ENCODE measurements at places on chromosomes 5 and 9.
A peak's percentile ranks its signal among the peaks of the same experiment; 100 is the strongest.

DNA sequence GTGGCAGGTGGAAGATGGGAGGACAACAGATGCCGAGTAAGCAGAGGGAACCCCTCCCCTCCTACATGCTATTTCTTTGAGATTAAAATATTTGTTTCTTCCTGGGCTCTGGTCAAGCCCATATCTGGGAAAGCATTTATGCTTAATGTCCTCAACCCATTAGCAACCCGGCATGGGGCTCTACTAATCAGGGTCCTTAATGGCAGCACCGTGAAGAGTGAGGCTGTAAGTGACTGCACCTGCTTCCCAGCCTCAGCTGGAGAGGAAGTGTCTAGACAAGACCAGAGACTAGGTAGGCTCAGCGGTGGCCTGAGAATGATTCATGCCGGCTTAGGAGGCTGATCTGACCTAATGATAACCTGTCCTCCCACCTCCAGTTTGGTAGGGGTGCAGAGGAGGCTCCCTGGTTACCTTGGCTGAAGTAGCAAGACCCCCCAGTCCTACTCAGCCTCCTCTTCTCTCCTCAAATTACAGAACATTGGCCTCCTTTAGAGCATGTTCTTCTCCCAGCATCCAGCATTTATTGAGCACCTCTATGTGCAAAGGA, 61.3 kb upstream of the HSPA9 start:
- no peak for DNase-seq

- DNase-seq, result no peak
Measured at GRCh38 chr9:87567983-87568382, 70.3 kb downstream of the DAPK1 start.

GRCh38 chr5:34863946-34864345, 25.0 kb downstream of the TTC23L start:
- no peak for DNase-seq

GRCh38 chr5:150114102-150114641, 27.8 kb upstream of the CSF1R start:
- DNase-seq, result peak; percentile 13

GRCh38 chr5:108905805-108906204, 158.1 kb downstream of the FER start:
- no peak for DNase-seq

GRCh38 chr5:146622391-146622790, 106.4 kb upstream of the GPR151 start:
- DNase-seq, result no peak

GRCh38 chr9:115913696-115914095, 239.9 kb upstream of the PAPPA start:
- no peak for DNase-seq

- DNase-seq, result no peak
Measured at GRCh38 chr5:51974834-51975233, 591.6 kb downstream of the ISL1 start.

DNA sequence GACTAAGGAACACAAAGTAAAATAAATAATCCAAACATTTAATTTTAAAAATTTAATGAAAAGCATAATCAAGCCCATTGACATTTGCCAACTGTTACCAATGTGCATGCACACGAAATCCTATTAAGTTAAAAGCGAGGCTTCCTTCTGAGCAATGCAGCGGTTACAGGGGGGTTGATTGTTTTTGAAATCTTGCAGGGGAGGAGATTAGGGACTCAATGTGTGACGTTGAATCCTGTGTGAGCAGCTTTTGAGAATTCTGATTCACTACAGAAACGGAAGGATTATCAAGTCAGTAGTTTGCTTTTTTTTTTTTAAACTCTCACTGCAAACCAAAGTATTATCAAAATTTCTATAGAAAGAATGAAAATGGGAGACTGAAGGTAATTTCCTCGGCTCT, 109.5 kb downstream of the PRKACG start:
- DNase-seq, result no peak

DNA sequence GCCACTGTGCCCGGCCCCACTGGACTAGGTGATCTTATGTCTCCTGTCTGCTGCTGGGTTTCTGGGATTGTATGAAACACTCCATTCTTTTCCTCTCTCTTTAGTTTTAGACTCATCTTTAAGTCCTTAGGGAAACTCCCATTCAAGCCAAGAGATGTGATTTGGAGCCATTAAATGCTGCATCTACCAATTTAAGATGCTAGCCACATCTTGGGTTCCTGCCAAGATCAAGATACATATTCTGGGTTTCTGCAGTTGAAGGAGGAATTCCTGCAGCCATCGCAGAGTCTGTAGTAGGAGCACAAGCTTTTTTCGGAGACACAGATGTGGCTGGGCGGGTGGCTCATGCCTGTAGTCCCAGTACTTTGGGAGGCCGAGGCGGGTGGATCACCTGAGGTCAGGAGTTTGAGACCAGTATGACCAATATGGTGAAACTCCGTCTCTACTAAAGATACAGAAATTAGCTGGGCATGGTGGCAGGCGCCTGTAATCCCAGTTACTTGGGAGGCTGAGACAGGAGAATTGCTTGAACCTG, 23.2 kb downstream of the STXBP1 start:
- DNase-seq, result no peak

DNA sequence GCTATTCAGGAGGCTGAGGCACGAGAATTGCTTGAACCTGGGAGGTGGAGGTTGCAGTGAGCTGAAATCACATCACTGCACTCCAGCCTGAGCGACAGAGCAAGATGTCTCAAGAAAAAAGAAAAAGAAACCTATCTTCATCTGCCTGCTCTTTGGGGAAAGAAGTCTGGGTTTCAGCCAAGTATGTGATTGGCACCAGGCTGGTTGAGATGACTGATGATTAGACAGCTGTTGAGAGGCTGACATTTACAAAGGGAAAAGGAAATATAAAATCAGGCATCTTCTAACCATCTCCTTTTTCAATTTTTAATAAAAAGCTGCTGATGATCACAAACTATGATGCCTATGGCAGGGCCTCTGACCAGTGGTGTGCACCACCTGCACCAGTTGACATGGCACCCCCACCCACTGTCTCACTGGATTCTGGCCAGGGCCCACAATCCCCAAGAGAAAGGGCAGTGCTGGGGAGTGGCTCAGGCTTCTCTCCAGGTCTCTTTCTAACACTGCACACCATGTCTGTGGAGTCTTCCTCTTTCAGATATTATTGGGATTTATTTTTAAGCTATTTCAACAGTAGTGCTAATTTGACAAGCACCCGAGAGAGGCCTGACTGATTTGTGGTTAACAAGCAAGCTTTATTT, 17.2 kb upstream of the C5orf15 start:
- no peak for DNase-seq

- no peak for DNase-seq
Measured at GRCh38 chr5:96335873-96336272, 97.2 kb downstream of the PCSK1 start.

DNA sequence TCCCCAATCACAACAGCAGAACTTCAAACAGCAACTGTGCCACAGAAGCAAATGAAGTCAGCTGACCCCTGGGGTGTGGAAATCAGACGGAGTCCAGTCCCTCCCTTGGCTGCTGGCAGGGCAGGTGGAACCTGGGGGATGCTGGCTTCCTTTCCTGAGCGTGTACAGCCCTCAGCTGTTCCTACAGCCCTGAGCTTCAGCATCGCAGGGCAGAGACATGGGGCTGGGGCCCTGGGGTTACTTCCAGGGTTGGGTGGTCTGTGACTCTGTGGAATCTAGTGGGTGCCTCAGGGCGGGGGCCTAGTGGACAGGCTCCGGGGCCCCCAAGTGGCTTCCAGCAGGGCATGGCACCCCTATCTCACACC, 7.3 kb upstream of the RXRA start:
- no peak for DNase-seq

- no peak for DNase-seq
Measured at GRCh38 chr5:133884569-133885311, 83.7 kb downstream of the C5orf15 start.

DNA sequence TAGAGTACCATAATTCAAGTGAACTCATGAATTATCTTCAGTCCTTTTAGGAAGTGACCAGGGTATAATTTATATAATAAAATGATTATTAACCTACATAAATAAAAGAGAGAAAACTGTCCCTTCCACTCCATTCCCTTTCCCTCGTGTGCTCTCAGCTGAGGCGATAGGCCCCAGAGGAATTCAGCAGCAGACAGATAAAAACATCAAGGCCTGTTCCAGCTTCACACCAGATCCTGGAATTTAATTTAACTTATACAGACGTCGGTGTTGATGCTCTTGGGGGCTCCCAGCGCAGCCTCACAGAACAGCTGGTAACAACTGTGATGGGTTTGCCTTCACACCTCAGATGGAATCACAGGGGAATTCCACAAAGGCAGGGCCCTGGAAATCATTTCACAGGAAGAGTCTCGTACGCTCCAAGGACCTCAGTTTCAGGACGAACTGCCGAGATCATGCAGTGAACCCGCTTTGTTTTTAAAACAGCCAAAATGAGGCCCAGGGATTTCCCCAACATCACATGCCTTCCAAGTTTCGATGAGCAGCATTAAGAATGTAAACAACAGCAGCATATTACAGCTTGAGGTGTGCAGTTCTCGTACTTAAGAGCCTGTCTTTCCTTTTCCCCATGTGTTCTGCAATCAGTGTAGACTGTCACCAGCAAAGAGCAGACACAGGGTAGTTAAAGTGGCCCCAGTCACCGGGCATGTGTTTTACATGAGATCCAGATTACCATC, 73.6 kb upstream of the ALDH1B1 start:
- DNase-seq, result no peak

GRCh38 chr5:21784487-21784886, 1068.7 kb downstream of the CDH12 start:
- no peak for DNase-seq

DNA sequence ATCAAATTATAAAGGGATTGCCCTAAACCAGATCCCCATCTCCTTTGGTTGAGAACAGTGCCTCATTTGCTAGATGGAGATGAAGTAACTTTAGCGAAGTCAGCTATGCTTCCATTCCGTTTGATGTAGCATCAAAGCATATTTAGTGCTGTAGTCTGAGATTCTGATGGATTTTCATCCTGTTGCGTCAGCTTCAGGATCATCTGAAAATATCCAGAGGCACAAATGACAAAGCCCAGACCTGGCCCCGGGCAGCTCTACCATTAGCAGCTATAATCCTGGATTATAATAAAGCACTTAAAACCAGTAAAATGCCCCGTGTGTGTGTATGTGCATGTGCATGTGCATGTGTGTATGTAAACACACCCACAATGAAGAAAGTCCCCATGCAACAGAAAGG, 44.7 kb downstream of the ERAP1 start:
- DNase-seq, result no peak

- DNase-seq, result no peak
Measured at GRCh38 chr5:171093598-171093997, 215.4 kb upstream of the TLX3 start.

GRCh38 chr5:31962871-31963307, 211.2 kb downstream of the GOLPH3 start:
- DNase-seq, result no peak

GRCh38 chr9:84397822-84398221, 57.3 kb upstream of the SLC28A3 start:
- DNase-seq, result no peak

GRCh38 chr9:15936306-15936921, 383.6 kb downstream of the CCDC171 start:
- no peak for DNase-seq

DNA sequence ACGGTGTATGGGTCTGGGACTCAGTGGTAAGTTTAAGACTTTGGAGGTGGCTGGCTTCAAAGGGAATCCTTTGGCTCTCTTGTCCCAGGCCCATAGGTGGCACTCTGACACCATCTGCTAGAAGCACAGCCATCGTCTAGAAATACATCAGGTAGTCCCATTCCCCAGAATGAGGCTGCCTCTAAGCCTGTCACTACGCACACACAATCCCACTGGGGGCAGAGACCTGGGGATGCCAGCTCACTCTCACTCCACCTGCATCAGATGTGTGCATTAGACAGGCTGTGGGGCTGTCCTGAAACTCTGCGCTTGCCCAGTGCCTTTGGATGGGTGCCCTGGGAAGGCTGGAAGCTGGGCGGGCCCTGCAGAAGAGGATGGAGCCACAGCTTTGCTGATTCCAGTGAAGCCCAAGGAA, 127.5 kb upstream of the PANK3 start:
- DNase-seq, result peak; percentile 70

- DNase-seq, result no peak
Measured at GRCh38 chr9:70399141-70399540, 15.3 kb downstream of the KLF9 start.

- no peak for DNase-seq
Measured at GRCh38 chr5:150489360-150490295, 18.3 kb upstream of the NDST1 start.

DNA sequence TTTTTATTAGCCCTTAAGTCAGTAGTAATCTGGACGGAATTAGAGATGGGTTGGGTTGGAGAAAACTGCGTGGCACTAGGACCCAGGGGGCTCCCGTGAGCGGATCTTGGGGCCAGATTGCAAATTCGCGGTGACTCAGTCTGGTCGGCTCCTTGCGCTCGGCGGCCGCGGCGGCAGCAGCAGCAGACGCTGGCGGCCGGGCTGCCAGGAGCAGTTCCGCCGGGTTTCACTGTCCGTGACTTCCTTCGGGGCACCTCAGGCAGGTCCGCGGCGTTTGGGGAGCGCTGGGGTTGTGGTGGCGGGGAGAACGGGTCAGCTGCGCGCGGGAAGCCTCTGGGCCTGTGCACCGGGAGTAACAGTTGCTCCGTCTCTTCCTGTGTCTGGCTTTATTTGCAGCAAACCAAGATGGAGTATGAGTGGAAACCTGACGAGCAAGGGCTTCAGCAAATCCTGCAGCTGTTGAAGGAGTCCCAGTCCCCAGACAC, 31.6 kb downstream of the TNPO1 start:
- peak; percentile 84 for DNase-seq

DNA sequence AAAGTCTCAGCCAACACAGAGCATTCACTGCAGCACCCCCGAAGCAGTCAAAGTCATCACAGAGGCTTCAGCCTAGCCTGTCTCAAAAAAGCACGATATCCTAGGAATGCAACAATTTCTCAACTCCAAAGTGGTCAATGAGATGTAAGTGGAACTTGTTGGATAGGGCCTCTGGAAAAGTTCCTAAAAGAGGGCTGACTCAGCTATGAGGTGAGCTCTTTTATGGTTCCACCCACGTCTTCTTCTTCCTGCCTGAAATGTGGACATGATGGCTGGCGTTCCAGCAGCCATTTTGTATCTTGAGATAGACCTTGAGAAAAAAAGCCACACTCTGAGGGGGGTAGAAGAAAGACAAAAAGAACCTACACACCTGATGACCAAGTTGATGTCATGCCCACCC, 32.5 kb upstream of the TRIO start:
- DNase-seq, result no peak

DNA sequence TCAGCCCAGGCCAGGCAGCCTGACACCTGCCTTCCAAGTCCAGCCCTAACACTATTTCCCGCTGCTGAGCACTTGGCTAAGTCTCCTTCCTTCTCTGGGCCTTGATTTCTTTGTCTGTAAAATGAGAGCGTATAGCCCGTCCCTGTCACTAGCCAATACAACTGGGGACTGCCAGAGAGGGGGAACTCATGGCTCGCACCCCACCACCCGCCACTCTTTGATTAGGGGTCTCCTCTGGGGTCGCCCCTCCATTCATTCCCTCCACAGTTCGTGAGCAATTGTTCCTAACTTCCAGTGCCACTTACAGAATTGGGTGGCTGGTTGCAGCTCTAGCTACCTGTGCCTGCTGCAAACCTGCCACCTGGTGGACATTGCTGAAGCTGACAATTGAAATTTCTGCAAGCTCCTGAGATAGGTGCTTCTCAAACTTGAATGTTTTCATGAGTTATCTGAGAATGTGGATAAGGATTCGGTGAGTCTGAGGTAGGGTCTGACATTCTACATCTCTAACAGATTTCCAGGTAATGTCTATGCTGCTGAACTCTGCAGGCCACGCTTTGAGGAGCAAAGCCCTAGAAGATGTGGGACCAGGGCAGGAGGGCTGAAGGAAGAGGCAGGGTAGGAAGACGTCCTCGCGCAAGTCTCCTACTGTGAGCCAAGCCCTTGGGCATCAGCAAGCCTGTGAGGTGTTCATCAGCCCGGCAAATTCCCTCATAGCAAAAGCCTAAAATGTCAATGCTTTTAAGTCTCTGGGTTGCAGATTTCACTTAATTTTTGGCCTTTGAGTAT, 13.3 kb upstream of the RECK start:
- peak; percentile 59 for DNase-seq
